ENCODE measurements at places on chromosomes 7 and 10.

- DNase-seq, result no peak
Measured at GRCh38 chr7:29319719-29320521, 125.3 kb downstream of the CHN2 start.

GRCh38 chr7:28033386-28033785 lies 147.2 kb downstream of the JAZF1 start:
- DNase-seq, result no peak

DNA sequence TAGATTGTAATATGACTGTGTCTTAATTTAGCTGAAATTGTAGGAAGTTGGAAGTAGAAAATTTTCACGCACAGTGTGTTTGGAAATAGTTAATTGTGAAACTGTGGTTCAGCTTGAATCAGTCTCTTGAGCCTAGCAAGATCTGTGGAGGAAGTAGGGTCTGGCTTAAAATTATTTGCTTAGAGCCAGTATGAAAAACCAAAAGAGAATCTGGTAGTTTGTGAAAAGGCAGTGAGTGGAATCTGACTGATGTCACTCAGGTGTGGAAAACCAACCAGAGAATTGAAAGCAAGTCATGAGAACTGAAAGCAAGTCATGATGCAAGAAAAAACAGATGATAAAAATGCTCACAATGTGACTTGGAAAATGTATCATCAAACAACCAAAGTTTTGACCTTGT lies 11.5 kb downstream of the LIPJ start:
- no peak for DNase-seq

- DNase-seq, result no peak
Measured at GRCh38 chr10:53162856-53163255, 390.3 kb upstream of the MBL2 start.

DNA sequence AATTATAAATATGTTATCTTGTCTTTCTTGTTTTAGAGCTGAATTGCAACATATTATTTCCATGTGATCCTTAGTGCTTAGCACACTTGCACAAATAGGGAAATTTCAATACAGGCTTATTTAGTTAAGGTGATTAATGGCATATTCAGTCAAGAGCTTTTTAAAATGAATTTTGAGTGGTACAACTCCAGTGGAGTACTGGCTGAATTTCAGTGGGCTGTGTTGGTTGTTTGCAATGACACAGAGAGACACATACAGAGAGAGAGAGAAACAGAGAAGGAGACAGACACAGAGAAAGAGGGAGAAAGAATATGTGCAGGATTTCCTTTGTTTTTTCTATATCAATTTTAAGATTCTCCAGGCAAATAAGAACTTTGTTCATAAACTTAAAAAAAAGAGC lies 766.9 kb downstream of the DNAJB9 start:
- DNase-seq, result no peak

GRCh38 chr10:46106410-46107255 lies 60.6 kb upstream of the MSMB start:
- DNase-seq, result no peak

DNA sequence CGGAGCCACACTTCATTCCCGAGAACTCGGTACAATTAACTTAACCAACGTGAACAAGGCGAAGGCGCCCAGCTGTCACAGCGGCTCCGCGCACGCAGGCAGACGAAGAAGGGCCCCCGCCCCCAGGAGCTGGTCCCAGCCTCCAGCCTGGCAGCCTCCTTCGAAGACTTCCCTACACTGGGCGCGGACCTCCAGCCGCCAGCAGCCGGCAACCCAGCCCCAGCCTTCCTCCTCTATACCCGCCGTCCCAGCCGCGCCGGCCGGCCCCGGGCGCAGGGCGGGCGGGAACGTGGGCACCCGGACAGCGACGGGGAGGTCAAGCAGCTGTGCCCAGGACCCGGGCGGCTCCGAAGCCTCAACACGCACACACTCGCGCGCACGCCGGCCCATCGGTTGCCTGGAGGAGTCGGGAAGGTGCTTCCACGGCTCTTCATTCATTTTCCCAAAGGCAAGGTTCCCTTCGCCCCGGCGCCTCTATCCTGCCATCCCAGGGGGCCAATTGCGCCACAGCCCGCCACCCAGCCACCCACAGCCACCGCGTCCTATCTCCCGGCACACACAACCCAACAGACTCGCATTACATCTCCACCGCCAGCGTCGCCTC lies 1.6 kb downstream of the CHST15 start:
- DNase-seq, result no peak

GRCh38 chr7:113015034-113015645 lies 71.5 kb downstream of the GPR85 start:
- no peak for DNase-seq

GRCh38 chr7:6453734-6454133 lies 6.0 kb upstream of the DAGLB start:
- DNase-seq, result no peak

DNA sequence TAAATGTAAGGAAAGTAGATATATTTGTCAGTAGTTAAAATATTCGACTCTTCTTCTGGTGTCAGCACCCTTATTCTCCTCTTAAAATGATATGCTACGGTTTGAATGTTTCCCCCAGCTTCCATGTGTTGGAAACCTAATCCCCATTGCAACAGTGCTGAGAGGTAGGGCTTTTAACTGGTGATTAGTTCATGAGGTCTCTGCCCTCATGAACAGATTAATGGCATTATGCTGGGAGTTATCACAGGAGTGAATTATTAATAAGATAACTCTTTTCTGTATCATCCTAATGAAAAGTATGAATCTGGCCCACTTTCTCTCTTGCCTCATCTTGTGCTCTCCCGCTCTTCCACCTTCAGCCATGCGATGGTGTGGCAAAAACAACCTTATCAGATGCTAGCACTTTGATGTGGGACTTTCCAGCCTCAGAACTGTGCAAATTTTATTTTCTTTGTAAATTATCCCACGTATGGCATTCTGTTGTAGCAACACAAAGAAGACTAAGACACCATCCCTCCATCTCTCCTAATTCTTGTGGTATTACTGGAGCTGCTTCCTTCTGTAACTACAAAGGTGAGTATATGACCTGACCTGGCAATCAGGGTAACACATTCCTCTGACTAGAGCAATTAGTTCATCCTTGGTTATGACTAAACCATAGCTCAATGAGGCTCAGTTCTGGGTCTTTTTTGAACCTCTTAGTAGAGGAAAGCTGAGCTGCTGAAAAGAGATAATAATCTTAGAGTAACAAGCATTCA lies 171.1 kb upstream of the TMEM196 start:
- DNase-seq, result no peak

DNA sequence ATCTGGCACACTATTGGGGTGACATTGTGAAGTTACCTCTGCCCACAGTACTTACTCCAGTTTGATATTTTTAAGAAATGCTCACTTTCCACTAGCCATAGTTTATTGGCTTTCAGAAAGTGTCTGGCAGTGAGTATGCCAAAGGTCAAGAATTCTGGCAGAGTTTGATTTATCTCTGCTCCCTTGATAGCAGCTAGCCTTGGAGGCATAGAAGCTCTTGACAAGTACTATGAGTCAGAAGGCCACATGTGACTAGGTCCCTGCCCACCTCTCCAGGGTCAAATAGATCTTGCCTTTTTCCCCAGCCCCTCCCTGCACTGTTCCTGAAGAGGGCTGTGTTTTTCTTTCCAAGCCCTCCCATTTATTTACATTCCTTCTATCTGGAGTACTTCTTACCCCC lies 202.2 kb downstream of the AUTS2 start:
- DNase-seq, result no peak

DNA sequence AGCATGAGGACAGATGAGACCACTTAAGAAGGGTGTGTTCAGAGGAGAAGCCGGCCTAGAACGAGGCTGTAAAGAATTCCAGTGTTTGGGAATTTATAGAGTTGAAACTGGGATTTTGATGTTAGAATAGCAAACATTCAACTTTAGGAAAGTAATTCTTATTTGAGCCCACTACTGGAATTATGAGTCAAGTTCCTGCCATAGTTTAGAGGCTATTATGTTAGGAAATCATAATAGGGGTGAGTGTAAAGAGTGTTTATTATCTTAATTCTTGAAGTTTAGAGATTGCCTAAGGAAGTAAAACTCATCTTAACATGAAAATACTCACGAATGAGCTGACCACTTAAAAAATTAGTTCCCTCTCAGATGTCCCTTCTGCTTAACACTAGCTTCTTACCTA lies 2.1 kb downstream of the CBLL1 start:
- no peak for DNase-seq

DNA sequence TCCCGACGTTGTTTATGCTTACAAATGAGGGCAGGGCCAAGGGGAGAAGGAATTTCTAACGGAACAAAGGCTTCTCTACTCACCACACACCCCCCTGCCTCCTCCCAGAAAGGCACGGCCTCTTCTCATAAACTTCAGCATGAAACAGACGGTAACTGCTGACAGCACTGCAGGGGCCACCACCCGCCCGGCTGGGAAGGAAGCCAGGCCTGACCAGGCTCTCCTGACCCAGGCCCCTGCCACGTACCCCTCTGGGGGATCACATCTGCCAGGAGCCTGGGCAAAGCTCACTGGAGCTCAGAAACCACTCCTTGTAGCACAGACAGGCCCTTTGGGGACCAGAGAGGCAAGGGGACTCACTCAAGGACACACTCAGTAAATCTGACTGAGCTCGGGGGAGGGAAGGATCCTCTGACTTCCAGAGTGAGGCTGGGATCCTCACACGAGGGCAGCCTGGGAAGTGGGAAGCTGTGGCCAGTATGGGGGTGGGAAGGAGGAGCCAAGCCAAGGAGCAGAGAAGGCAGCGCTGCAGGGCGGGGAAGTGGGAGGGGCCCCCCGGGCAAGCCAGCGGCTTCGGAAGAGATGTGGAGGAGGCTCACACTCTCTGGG lies 46.1 kb downstream of the ZCCHC24 start:
- DNase-seq, result no peak

GRCh38 chr10:86254526-86255174 lies 111.9 kb downstream of the GRID1 start:
- no peak for DNase-seq

- no peak for DNase-seq
Measured at GRCh38 chr10:43195557-43195956, 57.3 kb downstream of the CSGALNACT2 start.

DNA sequence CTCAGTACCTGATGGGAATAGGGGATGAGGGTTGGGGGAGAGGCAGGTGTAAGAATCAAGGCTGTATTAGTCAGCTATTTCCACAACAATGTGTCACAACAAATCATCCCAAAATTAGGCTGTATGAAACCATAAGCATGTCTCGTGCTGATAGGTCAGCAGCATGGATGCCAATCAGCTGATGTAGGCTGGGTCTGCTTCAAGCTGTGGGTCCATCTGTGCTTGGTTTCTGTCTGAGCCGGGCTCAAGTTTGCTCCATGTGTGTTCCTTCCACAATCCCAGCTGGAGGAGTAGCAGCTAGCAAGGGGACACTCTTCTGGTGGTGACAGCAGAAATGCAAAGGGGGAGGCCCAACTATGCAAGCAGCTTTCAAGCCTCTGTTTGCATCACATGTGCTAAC lies 97.9 kb upstream of the ZNF746 start:
- DNase-seq, result no peak

DNA sequence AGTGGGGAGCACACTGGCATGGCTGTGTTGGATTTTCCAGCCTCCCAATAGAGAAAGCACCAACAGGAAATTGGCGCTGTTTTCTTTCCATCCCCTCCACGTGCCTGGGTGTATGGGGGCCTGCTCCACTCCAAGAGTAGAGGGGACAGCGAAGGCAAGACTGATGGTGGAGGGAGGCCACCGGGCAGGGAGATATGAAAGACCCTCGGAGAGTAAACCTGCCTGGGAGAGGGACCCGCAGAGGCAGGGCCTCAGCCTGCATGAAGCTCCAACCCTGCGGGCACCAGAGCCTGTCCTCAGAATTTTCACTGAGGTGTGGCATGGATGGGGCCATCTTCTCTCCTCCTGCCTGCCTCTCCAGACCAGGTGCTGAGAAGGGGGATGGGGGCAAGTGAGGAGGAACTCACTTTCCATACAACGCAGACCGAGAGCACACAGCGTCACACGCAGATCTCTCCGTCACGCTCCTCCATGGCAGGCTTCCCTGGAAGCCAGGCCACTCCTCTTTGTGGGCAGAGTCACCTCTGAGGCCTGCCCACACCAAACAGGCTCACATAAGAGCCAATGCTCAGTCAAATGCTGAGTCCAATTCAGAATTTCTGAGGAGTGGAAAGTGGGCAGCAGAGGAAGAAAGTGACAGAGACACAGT lies 18.8 kb downstream of the ANXA11 start:
- DNase-seq, result no peak

GRCh38 chr7:86130268-86130667 lies 513.4 kb upstream of the GRM3 start:
- no peak for DNase-seq

Data from stimulated activated CD4-positive, alpha-beta T cell treated with anti-CD3 and anti-CD28 coated beads, Interleukin-1b, Interleukin-23, amount 100 ng/mL, for 1 hour (primary cell).